Fibroblast of upper back skin (primary cell): ENCODE measurements at places on chromosomes 11 and 22.

DNA sequence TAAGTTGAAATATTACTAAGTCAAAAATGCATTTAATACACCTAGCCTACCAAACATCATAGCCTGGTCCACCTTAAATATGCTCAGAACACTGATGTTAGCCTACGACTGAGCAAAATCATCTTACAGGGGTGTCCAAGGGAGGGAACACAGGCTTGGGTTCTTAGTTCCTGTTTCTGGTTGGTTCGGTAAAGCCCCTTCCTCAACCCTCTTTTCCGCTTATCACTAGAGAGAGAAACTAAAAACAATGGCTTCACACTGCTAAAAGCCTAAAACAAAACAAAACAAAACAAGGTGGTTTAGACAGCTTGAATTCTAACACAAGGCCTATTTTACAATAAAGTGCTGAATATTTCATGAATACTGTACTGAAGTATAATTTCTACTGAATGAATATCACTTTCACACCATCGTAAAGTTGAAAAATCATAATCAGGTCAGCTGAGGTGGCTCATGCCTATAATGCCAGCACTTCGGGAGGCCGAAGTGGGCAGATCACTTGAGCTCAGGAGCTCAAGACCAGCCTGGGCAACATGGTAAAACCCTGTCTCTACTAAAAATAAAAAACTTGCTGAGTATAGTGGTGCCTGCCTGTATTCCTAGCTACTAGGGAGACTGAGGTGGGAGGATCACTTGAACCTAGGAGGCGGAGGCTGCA, 118.0 kb downstream of the SIK3 start:
- no peak for DNase-seq

- no peak for DNase-seq
These were observed 22.2 kb upstream of the ELFN2 start for GRCh38 chr22:37449331-37450001.

GRCh38 chr11:111001986-111002611, 243.4 kb upstream of the POU2AF2 start:
- peak; percentile 89 for DNase-seq

DNA sequence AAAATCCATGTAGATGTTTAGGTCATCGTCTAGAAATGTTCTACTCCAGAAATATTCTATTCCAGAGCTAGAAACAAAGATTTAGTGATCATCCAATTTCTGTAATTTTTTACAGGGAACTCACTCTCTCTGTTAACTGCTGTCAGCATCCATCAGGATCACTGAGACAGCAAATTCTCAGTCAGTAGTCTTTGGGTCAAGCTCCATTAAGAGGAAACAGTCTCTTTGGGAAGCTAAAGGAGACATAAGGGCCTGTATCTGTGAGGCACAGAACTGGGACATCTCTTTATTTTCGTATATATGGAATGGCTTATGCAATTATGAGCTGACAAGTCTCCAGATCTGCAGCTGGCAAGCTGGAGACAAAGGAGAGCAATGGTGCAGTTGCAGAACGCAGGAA, 48.3 kb downstream of the PIK3C2A start:
- no peak for DNase-seq

- no peak for DNase-seq
These were observed 216.5 kb upstream of the CADM1 start for GRCh38 chr11:115720602-115721245.

- DNase-seq: no peak
These were observed 21.3 kb downstream of the SGSM1 start for GRCh38 chr22:24827296-24827695.
